Dermis blood vessel endothelial cell (primary cell): ENCODE measurements at places on chromosomes 3 and 15. TPM values are rescaled to one million over a fixed set of nuclear protein-coding genes. Genes with fewer than 3 reads are reported as not detected.

ISLR gene
- 0.17 and 0.79 TPM in 2 replicates for total RNA-seq

TNFAIP8L3 gene
- total RNA-seq = 49.9 and 79.0 TPM in 2 replicates

ANKUB1 gene
- total RNA-seq = not detected in 2 replicates

UNC13C gene
- not detected in 2 replicates for total RNA-seq

GPR149 gene
- total RNA-seq = not detected in 2 replicates

NANOGP8 gene
- total RNA-seq = not detected in 2 replicates

PIK3CB gene
- total RNA-seq = 16.7 and 33.4 TPM in 2 replicates

EPHA3 gene
- 0.14 TPM in 1 of 2 replicates, not detected in the other for total RNA-seq

PCOLCE2 gene
- 0.23 and 0.68 TPM in 2 replicates for total RNA-seq

ZNF609 gene
- 28.8 and 35.7 TPM in 2 replicates for total RNA-seq

TRH gene
- total RNA-seq = not detected in 2 replicates

CPN2 gene
- not detected in 2 replicates for total RNA-seq

CKMT1B gene
- not detected in 2 replicates for total RNA-seq

BOC gene
- total RNA-seq = under 0.01 and 0.09 TPM in 2 replicates

PROK2 gene
- total RNA-seq = not detected in 2 replicates

KY gene
- not detected in 2 replicates for total RNA-seq

ZNF80 gene
- not detected in 2 replicates for total RNA-seq

KIF9 gene
- 10.0 and 11.2 TPM in 2 replicates for total RNA-seq

ZKSCAN7 gene
- 1.3 and 2.2 TPM in 2 replicates for total RNA-seq

ICE2 gene
- 30.8 and 37.7 TPM in 2 replicates for total RNA-seq

SLC2A2 gene
- not detected in 2 replicates for total RNA-seq

STAB1 gene
- total RNA-seq = 462 and 464 TPM in 2 replicates

SLC24A5 gene
- total RNA-seq = not detected in 2 replicates

C3orf33 gene
- 0.98 and 2.0 TPM in 2 replicates for total RNA-seq

NCKIPSD gene
- total RNA-seq = 6.3 and 8.9 TPM in 2 replicates

C3orf22 gene
- not detected in 2 replicates for total RNA-seq

GHSR gene
- not detected in 2 replicates for total RNA-seq

COL6A6 gene
- total RNA-seq = not detected in 2 replicates

TIMP4 gene
- total RNA-seq = 0.34 and 0.51 TPM in 2 replicates
